ENCODE measurements at places on chromosomes 7 and 10.
A peak's percentile ranks its signal among the peaks of the same experiment; 100 is the strongest.

DNA sequence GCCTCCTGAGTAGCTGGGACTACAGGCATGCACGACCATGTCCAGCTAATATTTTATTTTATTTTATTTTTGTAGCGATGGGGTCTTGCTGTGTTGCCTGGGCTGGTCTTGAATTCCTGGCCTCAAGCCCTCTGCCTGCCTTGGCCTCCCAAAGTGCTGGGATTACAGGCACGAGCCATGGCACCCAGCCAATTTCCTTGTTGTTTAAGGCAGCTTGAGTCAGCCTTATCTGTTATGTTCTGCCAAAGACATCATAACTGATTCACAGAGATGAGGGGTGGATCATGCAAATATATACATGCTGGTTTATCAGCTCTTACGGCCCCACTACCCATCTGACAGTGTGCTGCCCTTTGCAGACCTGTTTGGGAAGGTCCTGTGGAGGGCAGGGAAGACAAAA is 826.7 kb downstream of the TYW1 start:
- no peak for DNase-seq

DNA sequence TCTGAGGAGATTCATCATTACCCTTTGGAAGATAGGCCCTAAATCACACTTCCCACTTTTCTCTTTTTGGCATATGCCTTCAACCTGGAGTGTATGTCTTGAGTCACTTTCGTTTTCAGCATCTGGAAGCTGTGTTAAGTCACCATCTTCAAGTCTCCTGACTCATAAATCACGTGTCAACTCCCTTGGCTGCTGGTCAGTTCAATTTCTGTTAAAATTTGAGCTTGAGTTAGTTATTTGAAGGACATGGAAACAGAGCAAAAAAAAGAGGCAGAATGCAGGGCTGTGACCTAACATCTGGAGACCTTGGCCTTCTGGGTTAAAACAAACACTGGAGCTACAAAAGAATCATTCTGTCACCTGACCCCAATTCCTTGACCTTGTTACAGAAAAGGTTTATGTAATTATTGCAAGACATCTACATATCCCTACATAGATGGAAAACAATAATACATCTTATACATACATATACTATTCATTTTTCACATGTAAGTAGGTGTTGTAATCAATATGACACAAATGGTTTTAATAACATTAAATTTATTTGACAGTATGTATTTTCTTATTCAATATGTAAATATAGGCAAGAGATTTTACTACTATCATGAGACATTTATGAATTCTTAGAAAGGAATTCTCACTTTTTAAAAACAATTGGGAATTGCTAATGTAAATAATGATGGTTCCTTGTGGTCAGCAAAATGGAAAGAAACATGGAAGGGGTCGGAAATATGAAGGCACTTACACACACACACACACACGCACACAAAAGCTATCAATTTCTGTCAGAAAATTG is 169.7 kb upstream of the PHYHIPL start:
- no peak for DNase-seq

GRCh38 chr7:98731651-98732050 is 114.6 kb downstream of the NPTX2 start:
- DNase-seq, result no peak

GRCh38 chr7:101819913-101820522 is 2.6 kb downstream of the CUX1 start:
- DNase-seq, result no peak

GRCh38 chr10:49117376-49118070 is 2.2 kb upstream of the VSTM4 start:
- no peak for DNase-seq

DNA sequence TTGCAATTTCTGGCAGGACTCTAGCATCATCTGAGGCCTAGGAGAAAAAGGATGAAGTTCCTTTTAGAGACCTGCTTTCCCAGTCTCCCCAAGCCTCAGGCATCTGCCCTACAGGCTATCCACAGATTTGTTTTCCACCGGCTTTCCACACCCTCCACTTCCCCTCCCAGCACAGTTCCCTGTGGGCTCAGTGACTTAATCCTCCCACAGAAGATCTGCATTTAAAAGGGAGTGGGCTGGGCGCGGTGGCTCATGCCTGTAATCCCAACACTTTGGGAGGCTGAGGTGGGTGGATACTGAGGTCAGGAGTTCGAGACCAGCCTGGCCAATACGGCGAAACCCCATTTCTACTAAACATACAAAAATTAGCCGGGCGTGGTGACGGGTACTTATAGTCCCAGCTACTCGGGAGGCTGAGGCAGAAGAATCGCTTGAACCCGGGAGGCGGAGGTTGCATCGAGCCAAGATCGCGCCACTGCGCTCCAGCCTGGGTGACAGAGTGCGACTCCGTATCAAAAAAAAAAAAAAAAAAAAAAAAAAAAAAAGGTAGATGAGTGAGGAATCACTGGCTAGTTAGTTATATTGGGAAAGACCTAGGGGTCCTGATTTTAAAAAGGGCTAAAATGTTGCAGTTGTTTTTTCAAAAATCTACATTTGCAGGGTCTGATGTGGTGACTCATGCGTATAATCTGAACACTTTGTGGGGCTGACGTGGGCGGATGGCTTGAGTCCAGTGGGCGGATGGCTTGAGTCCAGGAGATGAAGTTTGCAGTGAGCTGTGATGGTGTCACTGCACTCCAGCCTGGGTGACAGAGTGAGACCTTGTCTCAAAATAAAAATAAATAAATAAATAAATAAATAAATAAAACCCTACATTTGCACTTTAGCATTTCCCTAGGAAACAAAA is 119.5 kb downstream of the BAMBI start:
- DNase-seq, result no peak

GRCh38 chr10:1406132-1406966 is 331.0 kb downstream of the ADARB2 start:
- no peak for DNase-seq

DNA sequence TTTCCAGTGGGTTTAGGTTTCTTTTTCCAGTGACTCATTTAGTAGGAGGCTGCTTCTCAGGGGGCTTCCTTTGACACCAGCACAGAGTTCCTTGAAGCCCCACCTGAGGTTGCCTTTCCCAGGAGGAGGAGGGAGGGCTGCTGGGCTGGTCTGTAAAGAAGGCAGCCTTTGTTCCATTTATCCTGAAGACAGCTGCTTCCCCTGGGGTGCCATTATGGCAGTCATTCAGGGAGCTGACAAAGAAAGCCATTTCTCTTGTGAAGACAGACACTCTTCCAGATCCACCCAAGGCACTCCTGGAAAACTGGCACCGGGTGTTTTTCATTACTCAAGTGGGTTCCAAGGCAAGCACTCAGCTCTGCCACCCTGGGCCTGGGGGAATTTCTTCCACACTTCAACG is 54.0 kb downstream of the MTURN start:
- no peak for DNase-seq

- no peak for DNase-seq
These were observed 115.0 kb downstream of the FAM107B start for GRCh38 chr10:14659626-14660196.

DNA sequence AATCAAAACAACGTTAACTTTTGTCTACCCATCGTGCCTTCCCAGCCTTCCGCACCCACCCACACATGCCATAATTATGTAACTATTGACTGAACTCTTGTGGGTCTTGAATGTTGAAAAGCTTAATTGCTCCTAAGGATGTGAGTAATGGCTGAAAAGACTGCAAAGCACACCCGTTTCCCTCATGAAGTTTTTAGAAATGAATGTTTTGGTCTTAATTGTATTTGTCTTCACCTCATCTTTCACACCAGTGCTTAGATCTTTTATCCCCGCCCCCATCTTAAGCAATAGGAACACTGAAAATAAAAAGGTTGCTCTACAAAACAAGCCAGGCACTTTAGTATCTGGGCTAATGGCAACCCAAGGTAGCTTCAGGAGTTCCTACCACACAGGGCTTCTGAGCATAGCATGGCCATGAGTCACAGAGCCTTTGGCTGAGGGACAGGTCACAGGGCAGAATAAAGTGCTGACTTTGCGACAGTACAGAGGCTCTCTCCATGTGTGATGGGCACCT is 690.5 kb downstream of the PARD3 start:
- no peak for DNase-seq

GRCh38 chr7:29851487-29851886 is 45.2 kb downstream of the WIPF3 start:
- DNase-seq, result no peak

DNA sequence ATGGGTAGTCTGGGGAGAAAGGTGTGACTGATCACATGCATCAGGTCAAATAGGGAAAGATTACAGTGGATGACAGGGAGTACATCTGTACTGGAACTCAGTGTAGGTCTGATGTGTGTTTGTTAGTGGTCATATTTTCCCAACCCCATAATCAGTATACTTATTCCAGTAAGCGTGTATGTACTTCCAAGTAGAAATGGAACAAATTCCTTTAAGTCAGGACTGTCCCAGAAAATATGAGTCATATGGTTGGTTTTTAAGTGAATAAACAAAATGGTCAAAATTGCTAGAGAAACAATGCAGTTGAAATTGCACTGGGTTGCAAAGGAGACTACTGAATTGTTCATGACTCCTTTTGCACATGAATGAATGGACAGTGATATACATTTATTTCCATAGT is 118.8 kb upstream of the MYO3A start:
- no peak for DNase-seq

- no peak for DNase-seq
These were observed 54.4 kb downstream of the INHBA start for GRCh38 chr7:41648501-41648900.

GRCh38 chr7:100577507-100577906 is 3.8 kb upstream of the SAP25 start:
- DNase-seq, result no peak

DNA sequence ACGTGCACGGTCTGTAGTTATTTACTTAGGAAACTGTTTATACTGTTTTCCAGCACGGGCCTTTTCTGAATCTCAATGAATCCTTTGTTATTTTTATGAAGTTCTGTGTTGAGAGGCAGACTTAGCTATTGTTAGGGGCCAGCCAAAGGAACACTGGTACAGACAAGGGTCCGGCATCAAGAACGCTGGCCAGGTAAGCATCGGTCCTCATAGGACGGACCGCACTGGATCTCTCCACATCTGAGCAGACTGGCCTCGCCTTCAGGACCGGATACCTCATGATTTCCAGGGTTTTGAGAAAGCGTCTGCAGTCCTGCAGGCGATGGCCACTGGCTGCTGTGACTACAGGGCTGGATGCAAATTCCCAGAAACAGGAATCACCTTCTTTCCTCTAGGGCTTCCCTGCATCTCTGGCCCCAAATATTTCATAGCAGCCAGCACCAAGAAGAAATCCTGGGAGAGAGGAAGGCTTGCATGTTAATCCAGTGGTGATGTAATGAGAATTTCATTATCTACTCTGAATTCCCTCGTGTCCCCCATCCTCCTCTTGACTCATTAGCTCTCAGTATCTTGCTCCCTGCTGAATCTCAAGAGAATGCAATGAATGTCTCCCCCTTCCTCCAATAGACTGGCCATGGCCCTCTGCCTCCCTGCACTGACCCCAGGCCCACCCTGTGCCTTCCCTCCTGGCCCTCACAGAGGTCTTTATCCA is 325.4 kb upstream of the NPVF start:
- DNase-seq, result no peak

DNA sequence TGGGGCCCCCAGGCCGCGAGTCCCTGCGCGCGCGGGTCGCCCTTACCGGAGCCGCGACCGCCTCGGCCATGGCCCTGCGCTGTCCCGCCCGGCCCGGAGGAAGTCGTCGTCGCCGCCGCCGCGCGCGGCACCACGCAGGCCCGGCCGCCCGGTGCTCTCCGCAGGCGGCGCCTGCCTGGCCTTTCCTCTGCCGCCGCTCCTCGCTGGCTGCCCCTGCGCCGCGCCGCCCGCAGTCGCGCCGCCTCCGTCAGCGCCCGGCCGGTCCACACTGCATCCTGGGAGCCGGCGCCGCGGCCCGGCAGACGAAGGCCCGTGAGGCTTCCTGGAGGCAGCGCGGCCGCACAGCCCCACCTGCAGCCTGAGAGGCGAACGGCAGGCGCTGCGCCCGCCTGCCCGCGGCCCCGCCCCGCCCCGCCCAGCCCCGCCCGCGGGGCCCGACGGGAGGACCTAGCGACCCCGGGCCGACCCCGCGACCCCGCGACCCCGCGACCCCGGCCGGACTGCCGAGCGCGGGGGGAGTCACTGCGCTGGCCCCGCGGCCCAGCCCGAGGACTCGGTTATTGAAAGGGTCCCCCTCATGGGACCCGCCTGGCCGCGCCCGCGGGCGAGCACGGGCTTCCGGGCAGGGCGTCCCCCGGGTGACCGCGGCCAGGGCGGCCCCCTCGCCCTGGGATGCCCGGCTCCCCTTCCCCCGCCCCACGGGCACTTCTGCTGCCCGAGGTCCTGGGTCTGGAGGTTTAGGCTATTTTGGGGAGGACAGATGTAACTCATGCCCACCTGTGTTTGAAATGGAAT is at the start of gene ZNF746:
Gene ZNF746, minus strand, starts transcription at position 343 of the 795 bp plus-strand sequence. Its CDS starts 273 bp downstream, at position 70.
- DNase-seq, result peak; percentile 74

GRCh38 chr10:123792248-123792978 is 99.2 kb downstream of the CPXM2 start:
- DNase-seq, result no peak

- DNase-seq, result no peak
These were observed 106.5 kb downstream of the HTR7 start for GRCh38 chr10:90751107-90751997.

- DNase-seq, result no peak
These were observed 58.1 kb downstream of the CSGALNACT2 start for GRCh38 chr10:43196131-43196980.

DNA sequence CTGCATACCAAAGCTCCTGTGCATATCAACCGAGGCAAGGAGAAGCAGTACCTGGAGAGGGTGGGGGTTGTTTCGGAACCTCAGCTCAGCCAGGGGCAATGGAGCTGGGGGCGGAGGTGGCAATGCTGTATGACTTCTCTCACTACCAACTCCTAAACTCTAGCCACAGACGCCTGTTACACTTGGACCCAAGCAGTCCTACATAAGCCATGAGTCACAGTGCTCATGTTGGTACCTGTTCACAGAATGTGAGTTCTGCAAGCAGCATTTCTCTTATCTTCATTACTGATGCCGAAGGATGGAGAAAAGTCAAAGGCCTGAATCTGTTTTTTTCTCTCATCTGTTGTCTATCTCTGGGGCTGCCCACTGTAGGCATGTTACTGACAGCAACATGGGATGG is 3.2 kb upstream of the RAB18 start:
- DNase-seq, result no peak

- DNase-seq, result no peak
These were observed 78.7 kb downstream of the FAM107B start for GRCh38 chr10:14695847-14696480.

DNA sequence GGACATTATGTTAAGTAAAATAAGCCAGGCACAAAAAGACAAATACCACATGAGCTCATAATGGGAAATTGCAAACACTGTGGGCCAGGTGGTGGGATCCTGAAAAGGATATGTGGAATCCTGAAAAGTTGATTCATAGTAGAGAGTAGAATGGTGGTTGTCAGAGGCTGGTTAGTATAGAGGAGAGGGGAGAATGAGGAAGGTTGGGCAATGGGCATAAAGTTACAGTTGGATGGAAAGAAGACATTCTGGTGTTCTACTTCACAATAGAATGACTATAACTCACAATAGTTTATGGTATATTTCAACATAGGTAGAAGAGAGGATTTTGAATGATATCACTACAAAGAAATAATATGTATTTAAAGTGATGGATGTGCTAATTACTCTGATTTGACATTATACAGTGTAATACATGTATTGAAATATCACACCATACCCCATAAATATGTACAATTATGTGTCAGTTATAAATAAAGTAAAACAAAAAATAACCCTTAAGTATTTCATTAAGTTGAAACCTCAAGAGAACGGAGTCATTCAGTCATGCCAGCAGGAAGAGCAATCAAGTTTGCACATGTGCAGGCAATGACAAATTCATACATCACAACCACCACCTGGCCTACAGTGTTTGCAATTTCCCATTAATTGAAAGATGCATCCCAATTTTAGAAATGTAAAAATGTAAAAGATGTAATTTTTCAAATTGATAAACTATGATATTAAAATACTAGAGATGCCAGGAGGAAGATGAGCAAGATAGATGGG is 156.7 kb downstream of the MAGI2 start:
- no peak for DNase-seq

- DNase-seq, result no peak
These were observed 40.5 kb downstream of the RCC1L start for GRCh38 chr7:75033064-75033463.

Data from anterior cingulate cortex (tissue), 58 donors.